ENCODE measurements at places on chromosomes 1 and 21. TPM values are rescaled to one million over a fixed set of nuclear protein-coding genes. Genes with fewer than 3 reads are reported as not detected.

PODN gene
- 9.4 TPM for total RNA-seq

MIXL1 gene
- total RNA-seq, result not detected

DNA sequence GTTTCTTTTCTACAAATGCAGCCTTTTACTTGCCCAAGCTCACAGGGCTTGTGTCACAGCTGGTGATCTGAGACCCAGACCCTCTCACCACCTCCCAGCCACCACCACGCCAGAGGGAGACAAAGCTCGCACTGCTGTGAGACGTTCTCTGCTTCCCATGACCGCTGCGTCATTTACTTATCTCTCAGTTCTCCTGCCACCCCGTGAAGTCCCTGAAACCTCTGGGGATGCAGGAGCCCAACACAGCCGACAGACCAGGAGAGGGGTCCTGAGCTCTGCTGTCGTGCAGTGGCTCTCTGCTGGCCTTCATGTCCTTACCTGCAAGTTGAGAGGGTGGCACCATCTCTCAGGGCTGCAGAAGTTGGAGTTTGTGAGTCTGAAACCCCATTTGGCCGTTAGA lies 77.7 kb downstream of the SLC16A1 start:
- no peaks in the 10 kb centered on the region for H3K36me3 ChIP-seq
- no peaks in the 10 kb centered on the region for H3K27me3 ChIP-seq
- no peak overlapping the region for H3K27ac ChIP-seq
- H3K4me1 ChIP-seq, result no peaks in the 10 kb centered on the region
- DNase-seq, result no peak

- H3K27ac ChIP-seq, result no peak overlapping the region
- H3K36me3 ChIP-seq, result no peaks in the 10 kb centered on the region
- no peaks in the 10 kb centered on the region for H3K4me1 ChIP-seq
Observed at GRCh38 chr1:166884040-166884642, 8.1 kb upstream of the TADA1 start.

GRCh38 chr1:3247521-3248121 lies 178.6 kb downstream of the PRDM16 start:
- no peaks in the 10 kb centered on the region for H3K36me3 ChIP-seq
- no peak overlapping the region for H3K27ac ChIP-seq
- H3K4me1 ChIP-seq, result no peaks in the 10 kb centered on the region
- H3K27me3 ChIP-seq, result no peaks in the 10 kb centered on the region
- DNase-seq, result no peak

GRCh38 chr1:95770581-95770980 lies 536.6 kb downstream of the RWDD3 start:
- H3K27me3 ChIP-seq, result no peaks in the 10 kb centered on the region
- H3K4me3 ChIP-seq, result no peak overlapping the region
- no peak overlapping the region for H3K27ac ChIP-seq
- no peaks in the 10 kb centered on the region for H3K4me1 ChIP-seq
- H3K36me3 ChIP-seq, result no peaks in the 10 kb centered on the region

DNA sequence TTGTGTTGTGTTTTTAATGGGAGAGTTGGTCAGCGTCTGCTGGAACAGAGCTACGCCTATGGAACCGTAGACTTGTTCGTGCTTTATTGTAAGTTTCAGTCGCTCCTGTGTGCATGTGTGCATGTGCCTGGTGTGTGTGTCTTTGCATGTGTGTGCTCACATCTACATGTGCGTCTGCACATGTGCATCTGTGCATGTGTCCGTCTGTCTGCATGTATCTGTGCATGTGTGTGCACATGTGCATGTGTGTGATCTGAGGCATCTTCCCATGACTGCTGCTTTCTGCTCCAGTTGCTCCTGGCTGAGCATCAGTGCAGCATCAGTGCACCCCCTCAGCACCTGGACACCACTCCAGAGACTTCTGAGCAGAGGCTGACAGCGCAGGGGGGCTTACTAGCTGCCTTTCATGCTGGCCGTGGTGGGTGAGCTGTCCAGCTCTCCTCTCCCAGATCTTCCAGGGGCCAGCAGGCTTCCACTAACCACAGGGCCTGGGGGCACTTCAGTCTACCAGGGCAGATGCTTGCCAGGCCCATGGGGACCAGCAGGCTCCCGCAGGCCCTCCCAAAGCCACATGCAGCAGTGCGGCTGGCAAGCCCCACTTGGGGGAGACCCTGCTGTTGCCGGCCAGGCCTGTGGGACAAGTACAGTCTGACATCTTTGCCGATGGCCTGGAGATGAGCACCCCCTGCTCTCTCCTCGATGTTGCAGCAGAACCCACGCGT lies 47.8 kb upstream of the PCBP3 start:
- H3K27ac ChIP-seq, result no peak overlapping the region
- no peaks in the 10 kb centered on the region for H3K36me3 ChIP-seq

SPRR2G gene
- total RNA-seq, result not detected
